ENCODE measurements at places on chromosomes 12 and 14.

GRCh38 chr12:77685112-77685511 lies 145.6 kb upstream of the NAV3 start:
- ATAC-seq: no peak

DNA sequence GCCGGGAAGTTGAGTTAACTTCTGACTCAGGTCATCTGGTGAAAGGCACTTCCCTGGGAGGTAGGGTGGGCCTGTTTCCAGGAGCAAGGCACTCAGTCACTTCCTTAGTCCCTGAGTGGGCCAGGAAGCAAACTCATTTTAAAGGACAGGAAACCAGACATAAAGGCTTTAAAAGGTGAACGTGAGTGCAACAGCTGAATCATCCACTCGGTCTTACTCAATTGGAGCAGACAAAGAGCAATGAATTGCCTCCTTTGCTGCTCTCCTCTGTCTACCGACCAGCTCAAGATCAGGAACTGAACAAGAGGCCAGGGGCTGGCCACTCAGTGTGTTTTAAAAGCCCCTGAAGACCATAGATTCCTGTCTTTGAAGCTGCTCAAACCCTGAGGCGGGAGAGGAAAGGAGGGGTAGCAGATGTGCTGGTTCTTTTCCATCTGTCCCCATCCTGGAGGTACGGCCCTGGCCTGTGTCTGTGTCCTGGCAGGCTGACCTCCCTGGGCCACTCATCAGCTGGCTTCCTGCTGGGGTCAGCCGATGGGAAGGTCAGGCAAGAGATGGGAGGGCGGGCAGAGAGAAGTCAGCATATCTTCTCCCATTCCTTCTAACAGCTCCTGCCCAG lies 148.9 kb downstream of the PPM1H start:
- peak; percentile 82 for ATAC-seq

DNA sequence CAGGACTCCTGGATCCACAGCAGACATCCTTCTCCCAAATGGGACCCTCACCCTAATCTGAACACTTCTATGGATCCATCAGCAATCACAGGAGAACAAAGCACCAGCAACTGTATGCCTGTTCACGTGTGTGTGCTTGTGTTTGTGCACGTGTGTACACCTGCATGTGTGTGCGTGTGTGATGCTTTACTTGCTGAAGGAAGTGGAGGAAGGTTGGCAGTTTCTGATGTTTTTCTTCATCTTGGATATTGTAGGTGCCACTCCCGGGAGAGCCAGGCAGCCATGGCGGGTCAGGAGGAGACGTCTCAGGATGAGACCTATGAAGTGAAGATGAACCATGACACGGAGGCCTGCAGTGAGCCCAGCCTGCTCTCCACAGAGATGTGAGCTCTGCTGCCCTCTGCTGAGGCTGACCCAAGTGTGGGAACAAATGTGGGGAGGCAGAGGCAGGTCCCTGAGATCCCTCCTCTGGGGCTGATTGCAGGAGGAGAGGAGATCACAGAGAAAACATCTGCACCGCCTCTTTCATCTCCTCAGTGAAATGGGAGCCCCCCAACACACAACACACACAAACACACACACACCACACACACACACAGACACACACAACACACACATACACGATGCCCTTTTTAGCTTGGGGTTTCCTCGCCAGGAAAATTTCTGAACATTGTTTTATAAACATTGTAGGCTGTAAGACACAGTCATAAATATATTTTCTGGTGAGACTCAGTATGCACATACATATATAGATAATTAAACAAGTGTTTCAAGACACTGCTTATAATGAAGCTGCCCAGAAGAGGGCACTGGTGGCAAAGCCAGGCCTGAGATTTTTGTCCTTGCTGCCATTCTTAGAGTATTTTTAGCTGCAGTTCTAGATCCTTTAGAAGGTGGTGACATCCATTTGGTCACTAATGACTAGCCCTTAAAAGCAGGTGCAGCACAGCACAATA lies 112.2 kb upstream of the FKBP4 start:
- peak; percentile 44 for ATAC-seq

DNA sequence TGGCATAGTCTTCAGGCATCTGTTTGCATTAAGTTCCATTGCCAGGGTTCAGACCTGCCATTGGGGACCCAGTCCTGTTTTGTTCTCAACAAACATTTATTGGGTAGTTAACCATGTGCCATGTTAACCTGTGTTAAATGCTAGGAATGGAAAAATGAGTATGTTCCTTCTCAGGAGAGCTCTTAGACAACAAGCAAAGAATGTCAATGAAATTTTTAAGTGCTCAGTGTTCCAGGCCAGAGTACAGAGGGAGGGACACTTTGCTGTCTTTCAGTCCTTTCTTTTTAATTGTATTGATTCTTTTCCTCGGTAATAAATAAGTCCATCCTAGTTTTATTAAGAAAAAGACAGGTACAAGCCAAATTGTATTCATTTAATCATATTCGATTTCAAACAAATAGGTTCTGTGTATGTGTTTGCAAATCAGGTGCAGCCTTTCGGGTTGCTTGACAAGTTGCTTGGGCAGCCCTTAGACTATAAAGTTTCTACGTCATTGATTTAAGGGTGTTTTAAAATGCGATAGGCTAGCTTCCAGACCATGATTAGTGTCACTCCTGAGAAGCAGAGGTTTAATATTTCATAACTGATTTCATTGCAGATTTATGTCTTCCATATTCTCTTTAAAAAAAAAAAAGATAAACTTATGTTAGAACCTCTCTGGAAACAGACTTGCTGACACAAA lies 123.1 kb downstream of the DERA start:
- no peak for ATAC-seq

- ATAC-seq: no peak
Observed at GRCh38 chr12:52772188-52772587, 5.0 kb downstream of the KRT76 start.

DNA sequence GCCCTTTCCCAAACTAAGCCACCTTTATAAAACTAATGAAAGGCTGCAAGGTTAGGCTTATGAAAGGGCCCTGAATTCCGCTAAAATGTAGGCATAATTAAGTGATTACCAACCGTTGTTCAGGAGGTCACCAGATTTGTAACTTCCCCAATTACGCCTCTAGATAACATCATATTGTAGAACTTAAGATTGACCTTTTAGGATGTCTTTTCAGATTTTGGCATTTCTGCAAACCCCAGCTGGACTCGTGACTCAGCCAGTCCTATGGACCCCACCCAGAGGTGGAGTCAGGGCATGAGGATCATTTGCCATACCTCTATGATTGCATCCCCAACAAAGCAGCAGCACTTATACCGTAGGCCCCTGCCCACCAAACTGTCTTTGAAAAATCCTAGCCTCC lies 3.7 kb upstream of the LPCAT3 start:
- no peak for ATAC-seq

DNA sequence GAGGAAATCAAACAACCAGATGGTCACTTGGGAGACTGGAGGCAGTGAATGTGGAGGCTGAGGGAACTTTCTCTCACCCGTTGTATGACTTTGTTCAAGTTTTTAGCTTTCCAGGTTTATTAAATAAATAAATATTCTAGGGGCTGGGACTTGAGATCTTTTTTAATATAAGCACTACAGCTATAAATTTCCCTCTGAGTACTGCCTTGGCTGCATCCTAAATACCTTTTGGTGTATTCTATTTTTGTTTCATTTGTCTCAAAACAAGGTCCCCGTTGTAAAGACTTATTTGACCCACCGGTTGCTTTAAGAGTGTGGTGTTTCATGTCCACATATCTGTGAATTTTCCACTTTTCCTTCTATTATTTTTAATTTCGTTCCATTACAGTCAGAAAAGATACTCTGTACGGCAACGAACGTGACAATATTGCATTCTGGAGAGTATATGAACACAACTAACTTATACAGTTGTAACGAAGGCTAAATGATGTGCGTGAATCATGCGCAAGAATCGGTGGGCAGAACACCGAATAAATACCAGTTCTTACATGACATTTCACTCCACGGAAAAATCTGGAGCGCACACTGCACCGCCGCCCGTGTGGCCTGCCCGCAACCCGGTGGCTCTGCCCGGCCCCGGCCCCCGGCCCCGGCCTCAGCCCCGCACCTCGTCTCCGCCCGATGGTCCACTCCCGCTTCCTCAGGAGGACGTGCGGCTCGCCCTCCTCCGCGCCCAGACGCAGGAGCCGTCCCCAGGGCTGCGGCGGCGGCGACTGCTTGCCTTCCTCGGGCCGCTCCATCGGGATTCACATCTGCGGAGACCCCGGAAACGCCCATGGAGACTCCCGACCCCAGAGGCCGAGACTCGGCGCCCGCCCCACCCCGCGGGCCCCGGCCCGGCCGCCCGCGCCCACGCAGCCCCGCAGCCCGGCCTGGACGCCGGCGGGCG lies 602 bp downstream of the CHFR start:
- peak; percentile 6 for ATAC-seq

GRCh38 chr12:124348659-124349380 lies 53.9 kb downstream of the RFLNA start:
- no peak for ATAC-seq

- no peak for ATAC-seq
Observed at GRCh38 chr14:95695913-95696312, 9.7 kb downstream of the TCL1B start.

- no peak for ATAC-seq
Observed at GRCh38 chr12:77189458-77189857, 124.1 kb upstream of the E2F7 start.

- ATAC-seq: no peak
Observed at GRCh38 chr12:25904442-25904841, 54.0 kb upstream of the RASSF8 start.

GRCh38 chr12:19801941-19802340 lies 362.6 kb downstream of the AEBP2 start:
- no peak for ATAC-seq

DNA sequence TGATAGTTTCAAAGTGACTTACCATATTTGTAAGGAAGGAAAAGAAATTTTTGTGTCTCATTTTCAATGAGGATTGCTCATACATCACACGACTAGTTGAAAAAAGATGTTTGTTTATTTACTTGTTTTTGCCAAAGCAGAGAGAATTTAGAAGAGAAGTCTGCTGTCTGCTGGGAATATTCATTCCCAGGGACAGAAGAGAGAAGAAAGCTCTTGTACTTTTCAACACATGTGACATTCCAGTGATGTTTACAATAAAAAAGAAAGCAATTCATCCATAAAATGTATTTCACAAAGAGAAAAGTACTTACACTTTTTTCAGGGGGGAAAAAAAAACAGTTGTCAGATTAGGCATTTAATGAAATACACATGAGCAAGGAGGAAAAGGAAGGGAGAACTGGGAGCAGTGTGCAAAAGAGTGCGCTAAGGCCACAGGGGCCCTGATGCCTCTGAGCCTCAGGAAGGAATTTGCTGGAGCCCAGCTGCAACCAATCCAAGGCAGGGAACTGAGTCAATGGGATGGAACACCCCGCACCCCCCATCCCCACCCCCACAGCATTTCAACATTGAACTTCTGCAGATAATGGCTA lies 115.0 kb downstream of the RPAP3 start:
- no peak for ATAC-seq

DNA sequence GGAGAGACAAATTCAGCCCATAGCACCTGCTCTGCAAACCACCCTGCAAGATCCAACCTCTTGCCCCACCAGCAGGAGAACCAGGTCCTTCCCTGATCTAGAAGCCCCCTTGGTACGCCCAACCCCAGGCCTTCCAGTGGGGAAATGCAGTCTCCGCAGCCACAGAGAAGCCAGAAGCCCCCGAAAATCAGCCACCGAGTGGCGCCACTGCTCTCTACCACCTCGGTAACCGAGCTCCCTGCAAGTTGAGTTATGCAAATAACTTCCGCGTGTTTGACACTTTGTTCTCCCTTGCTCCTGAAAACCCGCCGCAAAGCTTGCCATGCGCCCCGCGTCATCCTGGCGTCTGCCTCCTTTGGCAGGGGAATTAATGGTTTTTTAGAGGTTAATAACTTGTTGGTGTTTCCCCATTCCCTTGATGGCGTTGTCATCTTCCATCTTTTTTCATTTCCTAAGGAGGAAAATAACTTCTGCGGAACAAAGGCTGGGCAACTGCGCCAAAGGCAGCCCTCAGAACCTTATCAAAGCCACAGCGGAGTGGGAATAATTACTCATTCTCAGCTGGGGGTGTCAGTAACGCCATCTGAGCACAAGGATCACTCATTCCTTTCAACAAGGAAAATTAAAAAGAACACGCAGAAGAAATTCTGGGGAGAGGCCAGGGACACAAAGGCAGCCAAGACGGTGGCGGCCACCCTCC lies 60.4 kb downstream of the FZD10 start:
- no peak for ATAC-seq

DNA sequence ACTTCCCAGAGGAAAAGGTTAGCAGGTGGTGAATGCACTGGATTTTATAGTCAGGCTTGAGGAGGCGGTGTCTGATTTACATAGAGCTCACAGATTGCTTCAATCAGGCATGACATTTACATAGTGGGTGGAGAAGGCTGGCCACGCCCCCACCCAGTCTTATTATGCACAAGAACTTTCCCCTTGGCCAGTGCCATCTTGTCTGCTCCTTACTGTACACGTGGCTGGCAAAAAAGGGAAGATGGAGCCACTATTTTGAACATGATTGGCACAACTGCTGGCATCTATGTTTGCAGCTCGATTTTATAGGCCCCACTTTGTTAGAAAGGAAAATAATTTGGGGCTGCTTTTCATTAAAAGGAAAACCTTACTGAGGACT lies 10.9 kb upstream of the LGMN start:
- ATAC-seq: peak; percentile 71

GRCh38 chr12:45543887-45544286 lies 185.6 kb upstream of the ARID2 start:
- ATAC-seq: peak; percentile 93

- no peak for ATAC-seq
Observed at GRCh38 chr12:72605975-72606374, 333.8 kb downstream of the TRHDE start.

GRCh38 chr14:55116246-55117030 lies 12.6 kb upstream of the LGALS3 start:
- no peak for ATAC-seq

DNA sequence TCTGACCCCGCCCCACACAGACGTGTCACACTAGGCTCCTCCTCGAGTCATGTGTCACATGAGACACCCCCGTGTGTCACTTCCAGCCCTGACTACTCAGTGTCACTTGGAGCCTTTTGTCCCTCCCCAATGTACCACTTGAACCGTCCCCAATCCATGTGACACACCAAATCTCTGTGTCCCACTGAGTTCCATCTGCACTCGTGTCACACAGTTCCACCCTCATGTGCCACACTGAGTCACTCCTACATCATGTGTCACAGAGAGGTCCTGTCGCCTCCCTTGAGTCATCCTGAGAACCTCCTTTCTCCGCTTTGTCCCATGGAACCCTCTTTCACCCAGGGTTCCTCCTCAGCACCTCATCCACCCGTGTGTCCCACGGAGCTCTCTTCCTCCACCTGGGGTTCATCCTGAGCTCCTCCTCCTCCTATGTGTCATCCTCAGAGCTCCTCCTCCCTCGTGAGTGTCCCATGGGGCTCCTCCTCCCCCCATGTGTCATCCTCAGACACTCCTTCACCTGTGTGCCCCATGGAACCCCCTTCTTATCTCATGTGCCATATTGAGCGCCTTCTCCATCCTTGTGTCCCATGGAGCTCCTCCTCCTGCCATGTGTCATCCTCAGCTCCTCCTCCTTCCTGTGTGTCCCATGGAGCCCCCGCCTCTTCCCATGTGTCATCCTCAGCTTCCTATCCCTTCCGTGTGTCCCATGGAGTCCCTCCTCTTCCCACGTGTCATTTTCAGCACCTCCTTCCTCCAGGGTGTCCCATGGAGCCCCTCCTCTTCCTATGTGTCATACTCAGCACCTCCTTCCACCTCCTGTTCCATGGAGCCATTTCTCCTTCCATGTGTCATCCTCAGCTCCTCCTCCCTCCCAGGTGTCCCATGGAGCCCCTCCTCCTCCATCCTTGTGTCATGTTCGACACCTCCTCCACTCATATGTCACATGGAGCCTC lies 32.0 kb downstream of the RTL1 start:
- peak; percentile 66 for ATAC-seq
